ENCODE measurements at places on chromosomes 5 and 9.
A peak's percentile ranks its signal among the peaks of the same experiment; 100 is the strongest.

DNA sequence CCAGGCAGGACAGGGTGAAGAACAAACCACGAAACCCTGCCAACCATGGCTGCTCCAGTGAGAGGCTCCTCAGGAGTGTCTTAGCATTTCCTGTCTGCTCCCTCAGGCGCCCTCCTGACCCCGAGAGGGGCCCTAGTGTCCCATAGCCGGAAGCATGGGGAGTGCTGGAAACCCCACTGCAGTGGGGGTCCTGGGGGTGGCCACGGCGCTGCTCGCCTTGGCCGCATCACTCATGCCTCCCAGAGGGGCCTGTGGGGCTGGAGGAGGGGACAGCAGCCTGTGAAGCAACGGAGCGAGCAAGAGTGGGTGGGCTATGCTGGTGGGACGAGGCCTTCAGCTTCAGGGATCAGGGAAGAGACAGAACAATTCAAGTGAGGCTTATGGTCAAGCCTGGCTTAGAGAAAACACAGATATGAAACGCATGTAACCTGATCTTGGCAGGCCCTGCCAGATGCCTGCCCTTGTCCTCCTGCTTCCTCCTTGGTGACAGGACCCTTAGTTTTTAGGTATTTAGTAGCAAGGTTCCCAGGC is 219.1 kb downstream of the FANCC start:
- DNase-seq = no peak

DNA sequence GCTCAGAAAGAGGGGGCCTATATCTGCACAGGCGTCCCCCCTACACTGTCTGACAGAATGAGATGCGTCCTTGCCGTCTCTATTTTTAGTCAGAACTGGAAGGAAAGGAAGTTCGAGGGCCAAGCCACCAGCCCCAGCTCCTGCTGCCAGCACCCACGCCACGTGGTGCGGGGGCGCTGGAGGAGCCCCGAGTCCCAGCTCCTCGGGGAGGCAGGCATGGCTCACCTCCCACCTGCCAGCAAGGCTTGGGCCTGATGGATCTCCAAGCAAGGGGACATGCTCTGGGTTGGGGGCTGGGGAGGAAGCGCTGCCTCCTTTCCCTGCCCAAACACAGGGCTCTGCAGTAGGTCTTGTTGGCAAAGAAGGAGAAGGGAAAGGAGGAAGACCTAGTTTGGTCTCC is 80.3 kb upstream of the ARAP3 start:
- DNase-seq = no peak

GRCh38 chr9:132739710-132740310 is 69.5 kb downstream of the GTF3C4 start:
- no peak for DNase-seq

DNA sequence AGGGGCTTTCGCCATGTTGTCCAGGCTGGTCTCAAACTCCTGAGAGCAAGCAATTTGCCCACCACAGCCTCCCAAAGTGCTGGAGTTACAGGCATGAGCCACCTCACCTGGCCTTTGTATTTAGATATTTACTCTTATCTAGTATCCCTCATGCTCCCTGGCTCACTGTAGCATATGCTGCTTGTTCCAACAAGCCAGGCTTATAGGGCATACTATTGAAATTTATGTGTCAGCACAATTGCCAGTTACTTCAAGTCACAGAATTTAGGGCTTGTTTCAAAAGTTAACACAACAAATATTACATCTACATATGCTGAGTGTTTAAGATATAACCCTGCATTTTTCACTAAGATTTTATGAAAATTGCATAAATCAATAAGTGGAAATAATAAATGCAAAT is 469.2 kb upstream of the ZNF608 start:
- DNase-seq = no peak

DNA sequence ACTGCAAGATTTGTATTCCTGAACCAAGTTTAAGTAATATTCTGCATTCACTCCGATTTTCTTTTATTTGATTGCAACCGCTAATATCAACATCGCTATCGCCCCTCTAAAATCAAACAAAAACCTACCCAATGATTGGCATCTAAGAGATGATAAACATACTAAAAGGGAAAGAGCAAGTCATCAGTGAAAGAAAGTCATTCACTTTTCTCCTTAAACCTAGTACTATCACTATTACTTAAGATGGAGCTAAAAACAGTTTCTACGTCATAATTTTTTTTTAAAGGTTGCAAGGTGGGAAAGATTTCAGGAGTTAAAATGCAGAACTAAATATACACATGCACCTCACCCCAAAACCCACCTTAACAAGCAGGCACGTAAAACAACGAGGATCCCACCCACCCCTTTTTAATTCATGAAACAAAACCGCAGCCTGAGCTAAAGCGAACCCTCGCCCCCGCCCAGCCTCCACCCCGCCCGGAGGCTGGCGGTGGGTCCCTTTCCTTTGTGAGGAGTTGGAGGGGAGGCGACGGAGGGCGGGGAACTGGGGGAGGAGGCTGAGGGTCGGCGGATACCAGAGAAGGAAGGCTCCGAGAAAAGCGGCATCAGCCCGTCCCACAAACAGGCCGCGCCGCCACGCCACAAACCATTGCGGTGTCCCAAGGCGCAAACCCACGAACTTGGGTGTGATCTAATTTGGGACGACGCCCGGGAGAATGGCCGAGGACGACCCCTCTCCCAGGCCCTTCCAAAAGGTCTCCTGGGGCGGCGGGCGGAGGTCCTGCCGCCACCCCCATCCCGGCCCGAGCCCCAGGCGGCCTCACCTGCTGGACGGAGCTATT is 861 bp downstream of the UBQLN1 start:
- peak; percentile 24 for DNase-seq

DNA sequence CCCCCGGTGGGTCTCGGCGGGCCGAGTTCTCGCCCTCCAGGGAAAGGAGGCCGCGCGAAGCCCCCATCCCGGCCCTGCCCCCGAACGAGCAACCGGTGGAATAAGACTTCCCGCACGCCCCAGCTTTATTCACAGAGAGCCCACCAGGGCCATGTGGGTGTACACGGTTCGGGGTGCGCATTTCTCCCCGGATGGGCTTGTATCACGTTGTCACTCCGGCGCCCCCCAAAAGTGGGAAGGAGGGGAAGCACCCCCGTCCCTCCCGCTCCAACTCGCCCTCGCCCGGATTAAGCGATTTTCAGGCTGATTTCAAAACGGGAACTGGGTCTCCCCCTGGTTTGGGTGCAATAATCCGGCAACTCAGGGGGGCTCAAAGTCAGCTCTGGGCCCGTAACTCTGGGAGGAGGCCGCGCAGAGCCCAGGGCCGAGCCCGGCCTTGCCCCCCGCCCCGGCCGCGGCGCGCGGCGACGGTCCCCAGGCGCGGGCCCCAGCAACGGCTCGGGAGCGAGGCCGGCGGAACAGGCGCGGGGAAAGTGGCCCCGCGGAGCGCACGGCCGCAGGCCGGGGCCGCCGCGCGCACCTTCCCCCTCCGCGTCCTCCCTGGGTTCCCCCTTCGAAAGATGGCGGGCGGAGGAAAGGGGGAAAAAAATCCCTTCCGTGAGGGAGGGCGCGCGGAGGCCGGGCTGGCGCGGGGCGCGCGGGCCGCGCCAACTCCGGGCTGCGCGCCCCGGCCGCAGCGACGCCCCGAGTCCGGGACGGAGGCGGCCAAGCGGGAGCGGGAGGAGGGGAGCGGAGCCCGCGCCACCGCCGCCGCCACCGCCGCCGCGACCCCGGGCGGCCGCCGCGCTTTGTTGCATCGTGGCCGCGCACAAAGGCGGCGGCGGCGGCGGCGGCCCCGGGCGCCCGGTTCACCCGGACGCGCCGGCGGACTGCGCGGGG is 644 bp downstream of the BRD3 start:
- no peak for DNase-seq

DNA sequence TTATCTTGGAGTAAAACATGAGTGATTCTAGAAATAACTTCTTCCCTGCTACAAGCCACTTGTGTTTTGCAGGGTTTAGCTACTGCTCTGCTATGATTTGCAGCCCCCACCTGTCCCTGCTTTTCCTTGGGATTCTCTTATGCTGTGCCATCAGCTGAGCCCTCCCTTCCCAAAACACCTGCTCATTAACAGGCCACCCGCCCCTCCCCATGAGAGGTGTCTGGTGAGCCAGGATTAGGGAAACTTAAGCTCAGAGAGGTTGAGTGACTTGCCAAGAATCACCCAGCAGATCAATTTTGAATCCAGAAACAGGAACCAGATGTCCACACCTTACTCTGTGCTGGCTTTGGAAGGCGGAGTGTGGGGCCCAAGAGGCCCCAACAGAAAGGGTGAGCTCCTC is 111.7 kb upstream of the CXCL14 start:
- DNase-seq = no peak

DNA sequence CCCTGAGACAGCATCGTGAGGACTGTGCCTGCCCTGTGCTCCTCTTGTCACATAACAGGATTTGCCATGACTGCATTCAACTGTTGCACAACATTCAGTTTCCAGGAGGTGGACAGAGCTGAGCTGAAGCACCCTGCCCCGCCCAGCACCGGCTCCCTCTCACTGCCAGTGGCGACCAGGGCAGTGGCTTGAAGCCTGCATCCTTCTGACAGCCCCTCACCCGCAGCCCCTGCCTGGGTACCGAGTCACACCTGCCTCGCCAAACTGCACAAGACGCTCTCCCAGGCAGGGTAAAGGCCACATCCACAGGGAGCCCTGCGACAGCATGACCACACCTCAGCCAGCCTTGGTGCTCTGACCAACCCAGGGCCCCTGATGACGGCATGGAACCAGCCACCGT is 59.9 kb upstream of the ZNF354A start:
- DNase-seq = no peak

- peak; percentile 3 for DNase-seq
Observed at GRCh38 chr5:117551236-117551635, 976.6 kb upstream of the SEMA6A start.

DNA sequence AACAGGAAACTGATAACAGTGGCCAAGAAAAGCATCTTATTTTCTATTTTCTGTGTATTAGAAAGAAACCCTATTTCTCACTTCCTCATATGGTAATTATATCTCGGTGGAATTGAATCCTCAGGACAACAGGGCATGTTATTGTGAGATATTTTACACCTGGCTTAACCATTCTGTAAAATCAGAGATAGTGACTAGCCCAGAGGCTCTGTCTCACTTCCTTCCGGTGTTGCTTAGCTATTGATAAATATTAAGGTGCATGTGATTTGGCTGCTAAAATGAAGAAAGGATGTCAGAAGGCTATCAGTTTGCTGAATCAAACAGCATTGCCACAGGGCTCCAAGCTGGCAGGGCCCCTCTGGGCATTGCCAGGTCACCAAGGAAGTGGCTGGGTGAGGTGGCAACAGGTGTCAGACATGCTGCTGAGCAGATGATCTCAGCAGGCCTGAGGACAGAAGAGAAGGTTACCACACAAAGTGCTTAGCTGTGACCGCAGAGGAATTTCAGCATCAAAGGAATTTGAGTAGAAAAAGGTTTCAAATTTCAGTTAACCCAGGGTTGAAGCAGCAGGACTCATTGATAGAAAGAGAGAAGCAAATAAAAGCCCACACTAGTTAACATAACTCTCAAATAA is 330.7 kb downstream of the PDE4D start:
- DNase-seq = no peak

DNA sequence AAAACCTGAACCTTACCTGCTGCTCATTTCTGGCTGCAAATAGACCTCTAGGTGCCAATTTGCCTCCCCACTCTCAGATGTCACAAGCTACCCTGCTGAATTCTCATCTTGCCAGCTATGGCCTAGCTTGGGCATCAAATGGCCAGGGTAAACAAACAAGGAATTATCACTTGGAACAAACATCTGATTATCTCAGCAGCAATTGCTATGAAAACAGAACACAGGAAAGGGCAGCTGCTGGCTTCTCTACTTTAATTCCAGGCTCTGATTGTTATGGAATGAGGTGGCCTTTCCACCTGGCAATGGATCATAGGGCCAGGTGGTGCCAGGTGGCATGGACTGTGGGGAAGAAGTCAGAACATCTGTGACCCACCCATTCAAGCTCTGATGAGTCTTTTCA is 505.1 kb downstream of the TLR4 start:
- DNase-seq = peak; percentile 24

DNA sequence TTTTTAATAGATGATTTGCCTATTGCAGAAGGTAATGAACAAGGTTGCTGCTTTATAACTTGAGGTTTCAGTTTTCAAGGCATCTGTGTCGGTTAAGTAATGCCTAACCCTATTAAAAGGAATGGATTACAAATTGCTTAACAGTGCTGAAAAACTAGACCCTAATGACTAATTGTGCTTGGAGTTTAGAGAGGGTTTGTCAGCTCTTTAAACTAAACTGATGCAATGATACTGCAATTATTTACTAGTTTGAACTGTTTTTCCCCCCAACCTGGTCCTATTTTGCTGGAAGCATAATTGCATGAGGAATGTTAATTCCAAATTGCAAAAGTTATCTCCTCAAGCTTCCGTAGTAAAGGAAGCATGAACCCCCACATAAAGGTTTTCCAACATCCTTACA is 39.3 kb upstream of the TLX3 start:
- no peak for DNase-seq

GRCh38 chr5:109105631-109106267 is 304.0 kb downstream of the PJA2 start:
- no peak for DNase-seq

- no peak for DNase-seq
Observed at GRCh38 chr9:108033976-108034964, 544.7 kb upstream of the KLF4 start.

DNA sequence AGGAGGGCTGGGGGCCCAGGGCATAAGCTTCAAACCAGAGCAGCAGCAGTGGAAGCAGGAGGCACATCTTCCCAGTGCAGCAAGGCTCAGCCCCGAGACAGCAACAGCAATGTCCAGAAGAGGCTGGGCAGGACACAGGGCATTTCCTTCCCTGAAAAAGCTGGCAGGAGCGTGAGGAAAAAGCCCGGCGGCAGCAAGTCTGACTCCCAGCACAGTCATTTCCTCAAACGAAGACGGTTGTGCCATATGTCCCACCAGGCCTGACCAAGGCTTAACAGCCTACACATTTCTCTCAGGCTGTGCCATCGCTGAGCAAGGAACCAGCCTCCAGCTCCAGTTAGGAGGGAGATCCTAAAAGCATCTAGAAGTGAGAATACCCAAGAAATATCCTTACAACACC is 74.5 kb downstream of the APTX start:
- no peak for DNase-seq

DNA sequence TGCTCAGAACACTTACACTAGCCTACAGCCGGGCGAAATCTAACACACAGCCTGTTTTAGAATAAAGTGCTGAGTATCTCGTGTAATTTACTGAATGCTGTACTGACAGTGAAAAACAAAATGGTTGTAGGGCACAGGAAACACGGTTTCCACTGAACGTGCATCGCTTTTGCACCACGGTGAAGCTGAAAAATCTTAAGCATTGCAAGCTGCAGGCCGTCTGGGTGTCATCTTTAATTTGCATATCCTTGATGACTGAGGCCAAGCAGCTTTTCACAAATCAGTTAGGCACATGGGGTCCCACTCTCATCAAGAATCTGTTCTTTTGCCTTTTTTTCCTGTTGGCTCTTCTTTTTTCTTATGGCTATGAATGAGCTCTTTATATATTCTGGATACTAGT is 58.2 kb downstream of the CAMSAP1 start:
- no peak for DNase-seq

Data from NCI-H1105 (cell line).